ENCODE measurements at places on chromosomes 16 and 17. TPM values are rescaled to one million over a fixed set of nuclear protein-coding genes. Genes with fewer than 3 reads are reported as not detected.
A peak's percentile ranks its signal among the peaks of the same experiment; 100 is the strongest.

DNA sequence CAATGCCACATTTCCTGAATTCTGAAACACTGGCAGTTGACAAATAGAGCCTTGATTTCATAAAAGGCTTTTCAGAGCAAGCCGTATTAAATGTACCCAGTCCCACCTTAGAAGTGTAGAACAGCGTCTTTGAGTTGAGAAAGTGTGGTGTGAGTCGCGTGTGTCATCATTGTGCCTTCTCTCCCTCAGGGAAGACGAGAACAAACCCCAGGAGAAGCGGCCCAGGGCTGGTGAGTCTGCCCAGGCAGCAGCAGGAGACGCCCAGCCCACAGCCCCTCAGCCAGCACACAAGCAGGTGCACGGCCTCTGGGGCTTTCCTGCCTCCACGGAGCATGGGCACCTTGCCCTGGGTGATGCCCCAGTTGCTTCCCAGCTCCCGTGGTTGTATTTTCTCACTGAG, 34.0 kb downstream of the CIBAR2 start:
- DNase-seq: no peak

DNA sequence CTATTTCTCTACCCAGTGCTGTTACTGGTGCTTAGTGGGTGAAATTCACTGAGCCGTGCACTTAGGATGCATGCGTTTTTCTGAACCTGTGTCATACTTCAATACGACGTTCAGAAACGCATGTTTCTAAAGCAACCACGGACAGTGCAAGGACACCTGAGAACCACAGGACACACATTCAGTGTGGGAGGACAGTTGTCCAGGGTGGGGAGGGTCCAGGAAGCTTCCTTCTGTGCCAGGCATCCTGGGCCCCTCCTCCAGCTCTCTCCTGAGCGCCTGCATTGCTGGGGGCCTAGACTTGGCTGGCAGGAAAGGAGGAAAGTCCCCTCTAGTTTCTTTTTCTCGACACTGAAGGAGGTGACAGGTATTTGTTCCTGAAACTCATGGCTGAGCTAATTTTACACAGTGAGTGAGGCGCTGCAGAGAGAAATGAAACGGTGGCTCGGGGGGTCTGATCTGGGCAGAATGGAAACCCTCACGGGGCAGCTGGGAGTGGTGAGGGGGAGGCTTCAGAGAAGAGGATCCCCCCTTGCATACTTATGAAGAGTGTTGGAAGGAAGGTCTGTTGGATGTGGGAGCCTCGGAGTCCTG, 89.9 kb downstream of the IRF8 start:
- no peak for DNase-seq

DNA sequence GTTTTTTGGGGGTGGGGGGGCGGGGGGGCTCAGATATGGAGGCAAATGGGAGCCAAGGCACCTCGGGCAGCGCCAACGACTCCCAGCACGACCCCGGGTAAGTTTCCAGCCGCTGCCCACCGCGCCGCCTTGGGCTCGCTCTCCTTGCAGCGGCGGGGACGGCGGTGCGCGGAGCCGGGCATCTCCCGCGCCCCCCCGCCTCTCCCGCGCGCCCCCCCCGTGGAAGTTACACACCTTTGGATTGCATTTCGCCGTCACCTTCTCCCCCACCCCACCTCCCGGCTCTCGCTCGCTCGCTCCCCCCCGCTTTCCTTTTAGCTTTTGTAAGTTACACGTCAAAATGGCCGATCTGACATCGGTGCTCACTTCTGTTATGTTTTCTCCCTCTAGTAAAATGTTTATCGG, 387 bp downstream of the MSI2 start:
- DNase-seq: peak; percentile 43

Gene TGFB1I1
- total RNA-seq: 0.56 TPM

Gene MSLN
- total RNA-seq: not detected
